Stimulated activated CD8-positive, alpha-beta memory T cell treated with anti-CD3 and anti-CD28 coated beads, Interleukin-7, amount 100 ng/mL, for 24 hours (primary cell): ENCODE measurements at places on chromosomes 7 and 10.

DNA sequence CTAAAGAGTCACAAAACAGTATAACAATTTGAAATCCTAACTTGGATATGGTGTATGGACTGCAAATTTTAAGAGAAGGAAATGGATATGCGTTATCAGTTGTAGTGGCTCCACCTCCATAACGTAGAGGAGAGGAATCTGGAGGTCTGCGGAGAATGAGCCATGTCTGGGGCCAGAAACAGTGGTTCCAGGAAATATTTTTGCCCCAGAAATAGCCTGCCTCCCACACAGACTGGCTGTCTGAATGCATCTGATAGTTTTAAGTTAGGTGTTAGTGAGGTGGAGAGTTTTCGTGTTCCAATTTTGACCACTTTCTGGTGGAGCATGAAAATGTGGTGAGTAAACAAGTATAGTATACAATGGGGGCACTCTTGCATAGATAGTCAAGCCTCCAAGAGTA is 1.6 kb downstream of the PHTF2 start:
- DNase-seq, result no peak

- DNase-seq, result no peak
These were observed 6.5 kb upstream of the CRHR2 start for GRCh38 chr7:30688718-30689221.

DNA sequence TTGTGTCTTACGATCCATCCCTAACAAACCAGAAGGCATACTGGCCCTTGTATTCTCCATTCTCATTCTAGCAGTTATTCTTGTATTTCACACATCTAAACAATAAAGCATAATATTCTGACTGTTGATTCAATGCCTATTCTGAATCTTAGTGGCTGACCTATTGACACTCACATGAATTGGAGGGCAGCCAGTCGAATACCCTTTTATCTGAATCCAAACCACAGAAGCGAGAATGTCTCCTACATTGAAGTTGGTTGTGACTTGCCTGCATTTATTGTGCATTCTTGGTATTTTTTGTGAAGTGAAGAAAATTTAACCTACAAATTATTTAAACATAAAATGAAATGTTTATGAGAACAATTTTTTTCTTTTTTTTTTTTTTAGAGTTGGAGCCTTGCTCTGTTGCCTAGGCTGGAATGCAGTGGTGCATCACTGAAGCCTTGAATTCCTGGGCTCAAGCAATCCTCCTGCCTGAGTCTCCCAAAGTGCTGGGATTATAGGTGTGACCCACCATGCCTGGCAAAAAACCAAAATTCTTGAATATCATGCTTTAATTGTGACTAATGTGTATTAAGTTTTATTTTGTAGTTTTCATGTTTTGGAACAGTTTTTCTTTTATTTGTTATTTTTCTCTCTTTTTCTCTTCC is 22.7 kb downstream of the EXOC4 start:
- no peak for DNase-seq

DNA sequence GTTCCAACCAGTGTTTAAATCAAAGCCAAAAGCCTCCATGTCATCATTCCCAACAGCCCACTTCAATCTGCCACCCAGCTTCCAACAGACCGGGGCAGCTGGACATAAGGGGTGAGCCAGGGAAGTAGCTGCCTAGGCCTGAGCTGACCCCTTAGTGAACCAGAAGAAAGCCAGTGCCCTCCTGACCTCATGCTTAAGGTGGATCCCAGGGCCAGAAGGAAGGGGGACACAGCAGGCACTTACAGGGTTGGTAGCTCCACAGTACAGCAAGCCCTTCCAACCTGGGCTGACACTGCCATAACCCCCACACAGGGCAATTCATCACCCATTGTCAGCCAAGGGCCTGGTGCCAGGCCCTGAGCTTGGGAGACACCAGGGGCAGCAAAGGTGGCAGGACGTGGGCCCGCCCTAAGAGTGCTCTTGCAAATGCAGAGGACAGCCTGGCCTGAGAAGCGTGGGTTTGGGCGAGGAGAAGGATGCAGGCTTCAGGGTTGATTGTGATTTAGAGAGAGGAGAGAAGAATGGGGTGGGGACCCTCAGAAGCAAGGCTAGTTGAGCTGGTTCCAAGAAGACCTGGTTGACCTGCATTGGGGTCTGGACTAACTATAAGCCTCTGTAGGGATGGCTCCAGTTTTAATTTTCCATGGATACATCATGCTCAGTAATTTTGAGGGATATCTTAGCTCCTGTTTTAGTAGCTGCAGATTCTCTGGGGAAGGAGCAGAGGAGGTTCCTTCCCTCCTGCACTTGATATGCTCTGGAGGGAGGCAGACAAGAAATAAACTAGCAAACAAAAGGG is 3.1 kb upstream of the CYP26A1 start:
- no peak for DNase-seq

- no peak for DNase-seq
These were observed 477.0 kb downstream of the PTPRN2 start for GRCh38 chr7:158110661-158111048.

- DNase-seq, result no peak
These were observed 42.5 kb downstream of the ABLIM1 start for GRCh38 chr10:114615600-114616007.

DNA sequence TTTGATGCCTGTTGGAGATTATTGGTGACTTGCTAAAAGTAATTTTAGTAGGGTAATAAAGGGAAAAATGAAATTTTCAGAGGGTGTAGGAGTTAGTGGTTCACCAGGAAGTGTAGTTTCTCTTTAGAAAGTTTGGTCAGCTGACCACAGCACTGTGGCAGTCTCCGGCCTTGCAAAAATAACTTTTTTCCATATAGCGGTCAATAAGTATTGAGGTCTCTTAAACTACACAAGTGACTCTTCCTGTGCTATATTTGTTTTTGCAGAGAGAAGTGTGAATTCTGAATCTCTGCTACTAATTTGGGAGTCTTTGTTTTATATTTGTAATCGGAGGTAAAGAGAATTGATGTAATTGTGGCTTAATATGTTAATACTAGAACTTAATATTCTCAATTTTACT is 24.3 kb downstream of the PTPN12 start:
- DNase-seq, result no peak

DNA sequence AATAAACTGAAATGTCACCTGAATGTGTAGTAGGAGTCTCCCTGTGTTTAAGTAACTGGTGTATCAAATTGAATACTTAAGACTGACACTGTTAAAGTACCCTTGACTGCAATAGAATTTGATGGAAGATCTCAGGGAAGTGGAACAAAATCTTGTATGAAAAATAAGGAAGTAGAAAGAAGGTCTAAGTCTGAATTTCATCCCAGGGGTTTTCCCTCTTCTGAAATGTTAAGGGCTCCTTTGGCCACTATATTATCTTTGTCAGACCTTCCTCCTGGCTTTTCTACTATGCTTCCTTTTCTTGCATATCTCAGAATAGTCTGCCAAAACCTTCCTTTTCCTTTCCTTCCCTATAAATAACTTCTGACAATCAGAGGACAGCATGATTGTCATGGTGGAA is 59.6 kb downstream of the BLNK start:
- no peak for DNase-seq

DNA sequence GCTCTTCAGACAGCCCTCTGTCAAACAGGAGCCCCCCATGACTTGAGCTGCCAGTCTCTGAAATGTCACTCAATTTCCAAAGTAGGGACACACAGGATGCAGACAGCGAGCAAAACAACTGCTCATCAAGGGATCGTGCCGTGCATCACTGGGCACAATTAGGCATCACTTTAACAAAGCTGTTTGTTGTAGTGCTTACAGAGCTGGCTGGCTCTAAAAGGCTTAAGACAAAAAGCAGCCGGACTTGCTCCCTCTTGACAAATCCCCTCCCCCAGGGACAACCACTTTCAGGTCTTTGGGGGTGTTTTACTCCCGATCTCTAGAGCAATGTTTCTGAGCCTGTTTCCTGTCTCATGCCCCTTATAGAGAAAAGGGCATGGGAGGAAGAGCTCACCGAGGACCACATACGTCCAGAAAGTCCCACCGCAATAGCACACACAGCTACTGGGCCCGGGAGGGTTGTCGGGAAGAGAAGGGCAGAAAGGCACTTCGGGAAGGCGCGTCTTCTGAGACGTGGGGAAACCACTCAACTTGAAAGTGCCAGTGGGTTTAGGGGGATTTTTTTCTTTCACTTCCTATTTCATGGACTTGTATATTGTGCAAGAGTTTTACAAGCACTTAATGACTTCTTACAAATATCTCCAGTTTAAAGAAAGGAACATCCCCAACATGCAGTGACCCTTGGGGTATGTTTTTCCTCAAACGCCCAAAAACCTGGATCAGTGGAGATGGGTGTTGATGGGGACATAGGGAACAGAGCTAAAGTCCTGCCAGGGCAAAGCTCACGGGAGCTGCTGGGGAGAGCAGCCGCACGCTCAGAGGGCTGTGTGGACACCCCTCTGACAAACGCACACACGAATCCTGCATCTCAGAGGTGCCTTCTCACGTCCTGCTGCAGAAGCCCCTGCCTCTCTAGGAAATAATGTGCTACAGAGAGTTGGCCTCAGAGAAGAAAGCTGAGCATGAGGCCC is 27.1 kb downstream of the LRRC20 start:
- no peak for DNase-seq

DNA sequence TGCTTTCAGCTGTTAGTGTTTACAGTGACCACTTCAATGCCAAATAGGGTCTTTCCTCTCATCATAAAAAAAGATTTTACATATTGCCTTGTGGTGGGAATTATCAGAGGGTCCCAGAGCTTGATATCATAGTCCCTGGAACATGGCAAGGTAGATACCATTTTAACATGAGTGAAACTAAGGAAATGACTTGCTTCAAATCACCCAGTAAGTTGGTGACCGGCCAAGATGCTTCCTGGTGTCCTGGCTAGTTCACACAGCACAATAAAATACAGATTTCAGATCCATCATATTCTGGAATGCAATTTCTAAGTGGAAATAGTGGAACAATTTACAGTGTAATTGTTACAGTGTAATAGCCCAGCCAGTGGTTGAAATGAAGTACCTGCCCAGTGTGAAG is 36.6 kb downstream of the CNNM1 start:
- DNase-seq, result no peak

- no peak for DNase-seq
These were observed 716 bp downstream of the OGA start for GRCh38 chr10:101817337-101818118.

- DNase-seq, result no peak
These were observed 246.0 kb upstream of the NFE2L3 start for GRCh38 chr7:25906003-25906402.

DNA sequence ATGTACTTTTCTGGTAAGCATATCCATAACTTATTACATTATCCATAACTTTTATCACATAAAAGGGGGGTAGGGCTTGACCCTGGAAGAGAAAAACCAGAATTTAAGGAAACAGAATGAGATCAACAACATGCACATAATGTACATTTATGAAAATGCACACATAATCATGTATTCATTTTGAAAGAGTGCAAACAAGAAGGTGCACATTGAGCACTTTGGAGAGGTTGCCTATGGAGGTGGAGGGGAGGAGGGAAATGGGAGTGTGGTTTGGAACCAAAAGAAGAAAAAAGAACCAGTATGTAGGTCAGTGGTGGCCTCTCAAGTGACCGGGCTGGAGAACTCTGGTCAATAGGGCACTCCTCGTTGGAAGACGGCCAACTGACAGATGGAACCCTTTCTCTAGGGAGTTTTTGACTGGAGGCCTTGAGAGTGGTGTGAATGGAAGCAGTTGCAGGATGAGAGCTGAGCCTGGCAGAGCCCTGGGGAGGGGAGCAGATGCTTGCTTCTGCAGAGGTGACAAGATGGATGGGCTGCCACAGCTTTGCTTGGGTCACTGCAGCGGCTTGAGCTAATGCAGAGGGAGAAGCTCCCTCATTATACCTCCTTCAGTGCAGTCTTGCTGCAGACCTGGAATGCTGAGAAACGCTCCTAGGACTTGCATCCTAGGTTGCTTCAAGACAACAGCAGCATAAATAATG is 192.7 kb downstream of the SEC23IP start:
- DNase-seq, result no peak

DNA sequence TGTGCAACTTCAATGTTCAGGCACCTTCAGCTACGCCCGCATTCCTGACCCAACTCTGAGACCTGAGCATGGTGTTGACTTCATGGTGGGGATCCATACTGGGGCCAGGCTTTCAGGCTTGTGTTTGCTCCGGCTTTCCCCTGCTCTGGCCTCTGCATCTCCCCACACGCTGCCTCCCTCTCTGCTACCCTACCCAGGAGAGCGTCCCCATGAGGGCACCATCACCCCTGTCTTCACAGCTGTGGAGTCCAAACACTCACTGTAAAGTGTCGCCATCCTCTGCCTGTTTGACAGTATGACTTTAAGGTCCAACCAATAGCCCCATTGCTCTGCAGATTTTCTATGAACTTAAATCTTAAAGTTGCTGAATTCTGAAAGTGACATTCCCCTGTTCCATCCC is 199.0 kb upstream of the GRB10 start:
- no peak for DNase-seq

GRCh38 chr7:116438267-116438666 is 61.3 kb upstream of the CAV2 start:
- DNase-seq, result no peak
